ENCODE measurements at places on chromosomes 5 and 9.

DNA sequence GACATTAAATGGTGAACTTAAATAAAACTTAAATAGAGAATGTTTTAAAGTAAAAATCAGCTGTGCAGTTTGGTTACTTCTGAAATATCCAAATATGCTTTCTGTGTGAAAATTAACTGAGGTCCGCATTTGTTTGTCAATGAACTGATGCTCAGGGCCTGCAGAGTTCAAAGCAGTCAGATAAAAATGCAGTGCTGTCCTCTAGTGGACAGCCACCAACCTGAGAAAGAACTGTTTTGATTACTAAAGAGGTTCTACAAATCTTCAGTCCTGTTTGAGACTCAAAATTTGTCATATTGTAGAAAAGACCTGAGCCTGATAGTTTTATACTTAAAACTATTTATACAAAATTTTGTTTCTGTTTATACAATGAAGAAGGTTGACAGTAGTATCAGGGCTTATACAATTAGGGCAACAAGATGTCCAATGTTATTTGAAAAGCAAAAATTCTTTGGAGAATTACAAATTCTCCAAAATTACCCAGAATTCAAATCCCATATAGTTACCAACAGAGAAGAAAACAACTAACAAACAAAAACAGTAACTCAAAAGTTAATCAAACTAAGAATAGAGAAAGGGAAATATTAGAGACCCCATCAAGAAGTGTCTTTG lies 232.3 kb upstream of the TBCA start:
- peak; percentile 1 for DNase-seq

- no peak for DNase-seq
Observed at GRCh38 chr5:116303340-116303739, 218.5 kb downstream of the COMMD10 start.

GRCh38 chr5:121019734-121020133 lies 555.6 kb downstream of the PRR16 start:
- peak; percentile 5 for DNase-seq

- no peak for DNase-seq
Observed at GRCh38 chr9:135023088-135023785, 64.2 kb upstream of the OLFM1 start.

GRCh38 chr9:1414711-1415131 lies 364.6 kb downstream of the DMRT2 start:
- DNase-seq = no peak

- no peak for DNase-seq
Observed at GRCh38 chr5:6632324-6632887, 438 bp downstream of the NSUN2 start.

DNA sequence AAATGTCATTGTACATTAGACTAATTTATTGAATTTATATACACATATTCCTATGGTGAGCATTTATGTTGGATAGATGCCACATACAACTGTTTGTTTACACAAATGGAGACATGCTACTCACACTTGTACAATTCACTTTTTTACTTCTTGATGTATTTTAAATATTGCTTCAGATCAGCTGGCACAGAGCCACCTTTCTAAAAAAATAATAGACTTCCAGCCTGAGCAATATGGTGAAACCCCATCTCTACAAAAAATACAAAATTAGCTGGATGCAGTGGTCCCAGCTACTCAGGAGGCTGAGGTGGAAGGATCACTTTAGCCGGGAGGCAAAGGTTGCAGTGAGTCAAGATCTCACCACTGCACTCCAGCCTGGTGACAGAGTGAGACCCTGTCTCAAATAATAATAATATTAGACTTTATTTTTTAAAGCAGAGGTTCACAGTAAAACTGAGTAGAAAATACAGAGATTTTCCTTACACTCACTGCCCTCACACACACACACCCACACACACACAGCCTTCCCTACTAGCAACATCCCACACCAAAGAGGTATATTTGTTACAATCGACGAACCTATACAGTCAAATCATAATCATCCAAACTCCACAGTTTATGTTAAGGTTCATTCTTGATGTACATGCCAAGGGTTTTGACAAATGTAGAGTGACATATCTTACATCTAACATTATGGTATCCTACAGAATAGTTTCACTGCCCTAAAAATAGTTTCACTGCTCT lies 16.5 kb upstream of the ADRB2 start:
- no peak for DNase-seq

DNA sequence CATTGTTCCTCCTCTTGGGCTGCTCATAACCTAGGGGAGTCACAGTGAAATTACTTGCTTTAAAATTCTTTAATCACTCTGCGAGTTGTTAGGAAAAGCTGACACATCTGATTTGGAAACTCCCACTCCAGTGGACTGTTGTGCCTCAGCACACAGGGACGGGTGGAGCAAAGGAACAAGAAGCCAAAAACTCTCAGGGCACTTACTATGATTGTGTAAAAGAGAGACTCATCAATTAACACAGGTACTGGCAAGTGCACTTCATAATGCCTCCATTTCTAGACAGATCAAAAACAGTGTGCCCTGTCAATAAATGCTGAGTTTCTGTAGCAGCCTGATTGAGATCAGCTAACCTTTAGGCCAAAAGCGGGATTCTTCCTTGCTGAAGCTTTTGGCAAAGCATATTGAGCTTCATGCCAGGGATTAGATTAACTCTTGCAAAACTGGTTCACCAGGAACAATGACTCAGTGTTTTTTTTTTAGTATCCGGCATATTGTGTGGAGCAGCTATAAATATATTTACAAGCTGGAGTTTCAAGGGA lies 55.9 kb downstream of the TMC1 start:
- no peak for DNase-seq

DNA sequence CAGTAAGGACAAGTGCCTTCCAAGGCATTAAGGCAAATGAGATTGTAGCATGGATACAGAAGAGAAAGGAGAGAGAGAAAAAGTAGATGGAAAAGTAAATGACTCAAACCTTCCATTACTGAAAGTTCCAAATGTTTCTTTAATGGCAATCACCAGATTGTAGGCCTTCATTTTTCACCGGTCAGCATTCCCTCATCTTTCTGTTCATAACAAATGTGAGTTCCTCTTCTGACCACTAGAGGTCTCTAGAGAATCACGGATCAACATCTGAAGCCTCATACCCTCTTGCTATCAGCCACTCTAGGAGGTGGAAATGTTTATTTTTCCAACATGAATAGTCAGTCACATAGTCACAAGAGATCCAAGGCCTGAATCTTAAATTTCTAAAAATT lies 73.6 kb upstream of the RPS23 start:
- DNase-seq = no peak

DNA sequence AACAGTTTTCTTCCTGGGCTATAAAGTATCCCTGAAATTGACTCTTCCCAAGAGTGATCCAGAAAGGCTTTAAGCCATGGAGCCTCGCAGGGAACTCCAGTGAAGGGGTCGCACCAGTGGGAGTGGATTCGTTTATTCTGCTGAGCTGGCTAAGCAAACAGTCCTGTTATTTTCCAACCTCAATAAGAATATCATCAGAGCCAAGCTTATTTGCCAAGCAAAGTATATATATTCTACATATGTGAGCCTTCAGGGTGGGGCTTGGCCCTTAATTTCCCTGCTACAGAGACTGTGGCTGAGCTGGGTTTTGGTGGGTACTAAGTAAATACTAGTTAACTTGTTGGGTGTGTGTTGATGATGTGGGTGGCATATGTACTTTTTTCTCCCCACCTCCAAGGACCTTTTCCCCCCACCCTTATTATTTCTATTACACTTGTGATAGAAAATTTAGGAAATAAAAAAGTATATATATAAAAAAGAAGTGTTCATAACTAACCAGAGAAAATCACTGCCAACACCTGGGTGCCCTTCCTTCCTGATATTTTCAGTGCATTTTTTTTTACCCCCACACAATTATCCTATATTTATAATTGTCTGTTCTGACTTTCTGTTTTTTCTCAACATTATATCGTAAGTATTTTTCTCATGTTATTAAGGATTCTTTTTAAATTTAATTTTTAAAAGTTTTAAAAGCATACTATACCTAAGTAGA lies 5.3 kb downstream of the GSN start:
- DNase-seq = no peak

DNA sequence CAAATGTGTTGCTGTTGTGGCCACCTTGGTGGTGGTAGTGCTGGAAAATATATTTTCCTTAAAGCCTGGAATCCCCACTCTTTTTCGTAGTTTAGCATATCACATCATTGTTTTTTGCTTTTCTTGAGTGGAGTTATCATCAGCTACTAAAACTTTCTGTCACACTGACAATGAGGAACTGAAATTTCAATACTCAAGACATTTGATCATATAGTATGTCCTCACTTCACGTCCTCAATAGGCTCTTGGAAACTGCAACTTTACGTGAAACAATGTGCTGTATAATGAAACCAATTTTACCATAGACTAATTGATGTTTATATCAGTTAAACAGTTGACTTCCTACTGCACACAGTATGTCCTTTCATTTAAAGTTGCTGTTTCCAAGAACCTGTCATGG lies 265.8 kb downstream of the ADGRV1 start:
- no peak for DNase-seq

DNA sequence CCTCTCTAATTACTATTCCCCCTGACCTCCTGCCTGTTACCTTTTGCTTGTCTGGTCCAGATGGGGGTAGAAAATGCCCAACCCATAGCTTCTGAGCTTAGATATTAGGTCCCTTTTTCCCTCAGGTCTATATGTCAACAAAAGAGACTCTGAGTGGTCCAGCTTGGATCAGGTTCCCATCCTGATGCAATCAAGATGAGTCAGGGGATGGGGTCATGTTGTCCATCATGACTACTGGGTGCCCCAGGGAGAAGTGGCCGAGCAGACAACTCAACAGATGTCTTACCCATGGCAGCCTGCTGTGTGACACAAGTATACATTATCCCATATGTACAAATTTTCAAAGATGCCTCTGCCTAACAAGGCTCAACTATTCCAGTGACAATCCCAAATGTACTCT lies 9.1 kb upstream of the ANKH start:
- no peak for DNase-seq

Measured in CMK (cell line).